Stomach (tissue), 19 donors: ENCODE measurements at places on chromosomes 1 and 21.

- DNase-seq, result no peak
Measured at GRCh38 chr1:91559838-91560565, 59.4 kb downstream of the CDC7 start.

DNA sequence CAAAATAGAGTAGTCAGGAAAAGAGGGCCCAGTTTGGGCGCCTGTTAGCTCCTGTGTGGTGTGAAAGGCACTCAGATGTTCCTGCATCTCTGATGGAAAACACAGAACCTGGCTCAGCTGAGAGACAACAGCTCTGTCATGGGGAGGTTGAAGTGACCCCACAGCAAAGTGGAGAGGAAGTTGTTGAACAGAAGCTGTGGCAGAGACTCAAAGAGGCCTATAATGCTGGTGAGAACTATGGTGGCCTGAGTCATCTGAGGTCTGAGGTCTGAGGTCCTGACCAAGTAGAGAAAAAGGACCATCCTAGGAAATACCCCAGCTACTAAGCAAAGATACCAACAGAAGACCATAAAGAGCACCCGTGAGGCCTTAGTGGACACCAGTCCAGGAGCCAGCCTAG is 45.6 kb upstream of the JAK1 start:
- no peak for DNase-seq

- DNase-seq, result peak; percentile 55
Measured at GRCh38 chr1:245687636-245688535, 533.1 kb downstream of the KIF26B start.

DNA sequence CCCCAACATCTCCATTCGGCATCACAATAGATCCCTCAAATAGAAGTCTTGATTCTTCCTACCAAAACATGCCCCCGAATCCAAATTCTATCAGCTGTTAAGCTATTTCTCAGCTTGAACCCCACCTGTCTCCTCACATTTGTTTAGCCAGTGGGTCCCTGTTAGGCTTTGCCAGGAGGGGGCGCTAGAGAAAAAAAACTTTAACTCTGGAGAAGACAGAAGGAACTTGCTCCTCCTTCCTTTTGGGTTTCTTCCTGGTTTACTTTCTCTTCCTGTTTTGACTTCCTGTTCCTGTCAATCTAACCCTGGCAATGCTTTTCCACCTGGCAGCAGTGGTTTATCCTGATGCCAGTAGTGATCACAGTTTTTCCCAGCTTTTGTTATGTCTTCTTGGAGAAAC is 95.6 kb upstream of the KCNK1 start:
- DNase-seq, result peak; percentile 18

- no peak for DNase-seq
Measured at GRCh38 chr1:234613128-234613875, 3.3 kb upstream of the IRF2BP2 start.

DNA sequence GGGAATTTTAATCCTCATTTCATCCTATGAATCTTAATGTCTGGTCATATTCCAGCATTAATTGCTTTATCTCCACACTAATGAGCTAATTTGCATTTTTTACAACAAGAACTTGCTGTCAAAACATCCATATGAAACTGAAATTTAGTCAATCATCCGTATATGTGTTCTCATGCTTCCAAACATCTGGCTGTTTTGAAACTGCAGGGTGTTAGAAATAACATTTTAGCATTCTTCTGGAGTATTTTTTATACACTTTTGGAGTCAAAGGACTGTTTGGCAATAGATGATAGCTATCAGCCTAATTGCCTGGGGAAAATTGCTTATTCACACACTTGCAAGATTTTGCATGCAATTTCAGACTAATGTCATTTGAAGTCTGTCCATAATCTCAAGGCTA is 1639.3 kb downstream of the KCNT2 start:
- no peak for DNase-seq

GRCh38 chr1:10586125-10586524 is 111.4 kb downstream of the PEX14 start:
- no peak for DNase-seq

DNA sequence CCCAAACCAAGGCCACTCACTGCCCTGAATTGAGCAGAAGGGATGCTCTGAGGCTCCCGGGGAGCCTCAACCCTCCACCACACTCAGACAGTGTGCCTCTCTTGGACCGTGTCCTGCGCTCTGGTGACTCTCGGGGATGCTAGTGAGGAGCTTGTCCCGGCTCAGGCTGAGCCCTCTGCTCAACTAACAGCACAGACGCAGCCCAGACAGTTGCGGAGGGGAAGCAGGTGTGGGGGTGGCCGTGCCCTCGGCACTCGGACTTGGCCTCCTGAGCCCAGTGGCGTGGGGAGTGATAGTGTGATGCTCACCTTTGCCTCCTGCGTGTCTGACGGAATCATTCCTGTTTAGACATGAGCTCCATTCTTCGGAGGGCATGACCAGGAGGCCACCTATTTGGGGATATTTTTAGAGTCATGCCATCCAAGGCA is 15.4 kb upstream of the SLC19A1 start:
- no peak for DNase-seq

GRCh38 chr1:198681252-198681651 is 42.4 kb downstream of the PTPRC start:
- no peak for DNase-seq

DNA sequence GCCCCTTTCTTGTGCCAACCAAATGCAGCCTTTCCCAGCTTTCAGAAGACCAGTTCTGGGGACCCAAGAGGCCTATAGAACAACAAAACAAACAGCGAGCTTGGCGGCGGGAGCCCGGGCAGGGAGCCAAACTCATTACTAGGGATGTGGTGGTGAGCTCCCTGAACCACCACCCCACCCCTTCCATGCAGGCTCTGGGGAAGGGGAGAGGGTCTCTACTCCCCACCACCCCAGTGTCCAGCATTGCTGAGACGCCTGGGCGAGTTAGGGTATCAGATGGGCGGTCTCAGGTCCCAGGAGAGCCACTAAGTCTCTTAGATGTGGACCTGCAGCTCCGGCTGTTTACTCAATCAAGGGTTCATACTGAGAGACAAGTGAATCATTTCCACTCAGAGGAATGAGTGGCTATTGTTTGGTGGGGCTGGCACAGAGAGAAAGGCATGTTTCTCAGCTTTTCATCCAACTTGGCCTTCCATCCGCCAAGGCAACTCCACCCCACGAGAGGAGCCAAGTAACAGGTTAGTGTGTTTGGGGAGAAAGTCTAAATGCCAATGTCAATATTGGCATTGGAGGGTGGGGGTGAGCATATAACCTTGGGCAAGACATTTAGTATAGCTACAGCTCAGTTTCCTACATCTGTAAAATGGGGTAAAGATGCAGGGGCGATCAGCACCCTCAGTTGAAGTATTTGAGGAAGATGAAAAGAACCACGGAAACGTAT is 40.9 kb downstream of the PLXNA2 start:
- peak; percentile 84 for DNase-seq

DNA sequence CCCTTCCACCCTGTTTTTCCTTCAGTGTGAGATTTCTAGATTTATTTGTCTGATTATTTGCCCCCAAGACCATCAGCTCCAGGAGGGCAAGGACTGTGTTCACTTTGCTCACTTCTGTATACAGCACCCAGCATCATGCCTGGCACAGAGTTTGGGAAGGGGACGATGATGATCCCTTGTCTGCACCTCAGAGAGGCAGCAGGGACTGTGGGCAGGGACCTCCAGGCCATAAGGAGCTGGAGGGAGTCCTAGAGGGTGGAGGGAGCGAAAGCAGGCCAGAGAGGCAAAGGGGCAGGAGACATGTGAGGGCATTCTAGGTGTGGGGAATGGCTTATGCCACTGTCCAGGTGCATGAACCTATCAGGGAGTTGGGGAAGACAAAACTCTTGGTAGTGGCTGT is 32.8 kb downstream of the H3-3A start:
- DNase-seq, result no peak

DNA sequence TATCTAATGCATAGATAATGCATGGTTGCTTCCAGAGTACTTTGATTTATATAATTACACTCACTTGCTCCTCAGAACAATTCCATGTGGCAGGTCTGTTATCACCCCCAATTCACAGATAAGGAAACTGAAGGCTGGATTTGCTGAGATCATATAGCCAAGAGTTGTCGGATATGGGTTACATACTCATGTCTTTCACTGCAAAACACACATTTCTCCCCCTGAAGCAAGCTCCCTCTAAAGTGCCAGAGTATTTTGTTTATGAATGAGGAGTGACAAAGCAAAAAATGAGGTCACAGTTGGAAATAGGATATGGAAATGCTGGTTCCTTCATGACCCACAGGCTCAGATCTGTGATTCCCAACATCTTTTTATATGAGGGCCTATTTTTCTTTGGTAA is 134.2 kb downstream of the ROR1 start:
- no peak for DNase-seq

GRCh38 chr21:45297869-45298268 is 10.2 kb upstream of the POFUT2 start:
- DNase-seq, result no peak

- no peak for DNase-seq
Measured at GRCh38 chr1:109623601-109624161, 4.0 kb downstream of the AMPD2 start.

DNA sequence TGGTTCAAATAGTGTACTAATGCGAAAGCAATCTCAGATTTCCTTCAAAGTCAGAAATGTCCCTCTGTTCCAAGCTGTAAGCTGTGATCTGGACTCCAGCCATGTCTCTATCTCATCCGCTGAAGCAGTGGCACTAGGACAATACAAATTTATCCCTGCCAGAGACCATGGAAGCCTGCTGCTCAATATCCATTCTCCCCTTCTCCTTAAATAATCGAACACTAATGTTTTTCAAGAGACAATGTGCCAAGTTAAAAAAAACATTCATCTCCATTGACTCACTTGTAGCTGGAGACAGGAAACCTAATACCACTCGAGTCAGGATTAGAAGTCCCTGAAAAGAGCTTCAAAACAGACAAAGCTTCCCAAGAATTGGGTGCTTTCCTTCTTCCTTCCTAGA is 38.5 kb upstream of the PGBD5 start:
- DNase-seq, result no peak

DNA sequence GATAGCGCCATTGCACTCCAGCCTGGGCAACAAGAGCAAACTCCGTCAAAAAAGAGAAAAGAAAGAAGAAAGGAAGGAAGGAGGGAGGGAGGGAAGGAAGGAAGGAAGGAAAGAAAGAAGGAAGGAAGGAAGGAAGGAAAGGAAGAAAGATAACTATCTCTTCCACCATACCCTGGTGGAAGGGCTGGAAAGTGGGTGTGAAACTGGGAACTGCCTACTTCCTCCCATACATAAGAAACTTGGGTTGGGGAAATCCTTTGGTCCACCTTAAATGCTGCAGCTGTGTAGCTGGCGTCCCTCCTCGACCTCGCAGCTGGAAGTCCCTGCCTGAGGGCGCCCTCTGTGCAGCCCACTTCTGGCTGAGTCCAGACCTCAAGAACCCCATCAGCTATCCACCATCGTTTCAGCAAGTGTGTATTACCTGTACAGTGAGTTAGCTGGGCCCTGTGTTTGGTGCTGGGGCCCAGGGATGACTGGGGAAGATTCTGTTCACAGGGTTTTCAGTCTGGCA is 4.6 kb upstream of the FAM167B start:
- DNase-seq, result peak; percentile 66

DNA sequence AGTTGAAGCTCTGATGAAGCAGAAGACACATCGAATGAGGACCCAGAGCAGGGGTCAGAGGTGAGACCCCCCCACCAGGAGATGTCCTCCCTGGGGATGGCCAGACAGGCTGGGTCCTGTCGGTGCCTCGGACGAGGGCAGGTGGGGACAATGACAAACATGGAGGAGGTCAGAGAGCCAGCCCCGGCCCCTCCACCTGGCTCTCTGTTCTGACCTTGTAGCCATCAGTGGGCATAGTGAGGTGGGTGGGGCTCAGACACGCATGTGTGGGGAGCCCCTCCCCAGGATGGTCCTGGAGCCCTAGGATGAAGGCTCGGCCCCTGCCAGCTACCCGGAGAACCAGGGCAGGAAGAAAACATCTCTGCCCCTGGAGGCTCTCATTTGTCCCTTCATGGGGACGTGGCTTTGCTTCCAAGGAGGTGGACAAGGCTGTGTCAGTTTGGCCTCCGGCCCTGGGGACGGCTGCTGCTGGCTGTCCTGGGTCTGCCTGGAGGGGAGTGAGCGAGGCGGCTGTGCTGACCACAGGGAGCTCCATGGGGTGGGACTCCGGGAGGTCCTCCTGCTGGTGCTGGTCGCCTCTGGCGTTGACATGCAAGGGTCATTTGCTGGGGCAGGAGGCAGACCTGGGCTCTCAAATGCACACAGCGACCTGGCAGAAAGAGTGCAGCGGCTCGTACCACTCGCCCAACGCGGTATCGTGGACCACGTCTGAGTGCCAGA is 2.6 kb downstream of the KRTAP10-6 start:
- DNase-seq, result no peak

DNA sequence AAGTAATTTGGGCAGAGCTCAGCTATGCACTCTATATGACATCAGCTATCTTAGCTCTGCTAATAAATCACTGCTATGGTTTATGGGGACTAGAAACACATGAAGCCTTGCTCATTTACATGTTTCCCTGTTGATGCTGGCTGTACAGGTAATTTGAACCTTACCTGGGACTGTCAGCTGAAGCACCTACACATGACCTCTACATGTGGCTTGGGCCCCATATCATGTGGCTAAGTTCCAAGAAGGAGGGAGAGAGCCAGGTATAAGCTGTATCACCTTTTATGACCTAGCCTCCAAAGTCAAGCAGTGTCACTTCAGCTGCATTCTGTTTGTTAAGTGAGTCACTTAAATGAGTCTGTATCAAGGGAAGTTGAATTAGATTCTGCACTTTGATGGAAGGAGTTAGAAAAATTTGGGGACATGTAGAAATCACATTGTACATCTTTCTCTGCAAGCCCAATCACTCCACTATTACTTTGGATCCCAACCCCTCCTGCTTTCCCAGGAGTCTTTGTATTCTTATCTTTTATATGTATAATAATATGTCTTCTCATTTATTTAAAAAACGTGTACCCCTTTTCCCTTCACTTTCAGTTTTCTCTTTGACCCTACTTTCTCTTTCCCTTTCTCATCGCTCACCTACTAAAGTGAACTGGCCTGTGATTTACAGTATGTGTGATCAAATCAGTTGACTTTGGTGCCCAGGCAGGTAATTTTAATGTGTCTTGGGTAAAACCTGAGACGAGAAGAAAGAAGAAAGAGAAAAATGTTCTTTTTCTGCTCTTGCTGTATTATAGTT is 53.4 kb upstream of the PRKACB start:
- DNase-seq, result no peak

DNA sequence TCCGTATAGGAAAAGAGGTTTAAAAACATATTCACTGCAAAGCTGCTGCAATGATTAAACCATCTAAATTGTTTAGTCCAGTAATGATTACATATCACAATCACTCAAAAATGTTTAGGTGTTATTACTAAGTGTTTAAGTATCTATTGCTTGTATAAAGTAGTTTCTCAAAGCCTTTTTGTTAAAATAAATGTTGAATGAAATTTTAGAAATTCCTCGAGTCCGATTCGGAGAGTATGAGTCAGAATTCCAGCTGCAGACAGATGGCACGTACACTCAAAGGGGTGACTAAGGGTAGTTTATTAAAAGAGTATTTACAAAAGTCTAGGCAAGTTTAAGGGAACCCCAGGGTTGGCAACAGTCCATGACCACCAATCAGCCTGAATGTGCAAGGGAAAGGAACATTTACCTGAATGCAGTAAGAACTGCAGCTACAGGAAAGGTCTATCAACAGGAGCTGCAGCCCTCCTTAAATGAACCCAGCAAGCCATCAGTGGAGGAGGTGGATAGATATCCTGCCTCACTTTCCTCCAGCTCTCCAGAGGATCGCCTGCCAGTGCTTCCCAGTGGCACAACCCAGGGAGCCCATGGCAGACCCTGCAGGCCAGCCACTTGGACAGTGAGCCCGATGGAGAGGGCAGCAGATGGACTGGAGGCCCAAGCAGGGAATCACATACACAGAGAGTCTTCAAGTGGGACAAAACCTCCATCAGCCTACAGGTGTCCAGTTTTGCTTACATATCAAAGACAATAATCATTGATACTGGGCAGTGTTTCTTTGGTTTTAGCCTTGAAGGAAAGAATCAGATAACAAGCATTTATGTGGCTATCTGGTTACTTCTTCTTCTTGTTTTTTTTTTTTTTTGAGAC is 92.1 kb upstream of the SLC44A3 start:
- DNase-seq, result peak; percentile 74
